ENCODE measurements at places on chromosomes 5 and 9. TPM values are rescaled to one million over a fixed set of nuclear protein-coding genes. Genes with fewer than 3 reads are reported as not detected.

DNA sequence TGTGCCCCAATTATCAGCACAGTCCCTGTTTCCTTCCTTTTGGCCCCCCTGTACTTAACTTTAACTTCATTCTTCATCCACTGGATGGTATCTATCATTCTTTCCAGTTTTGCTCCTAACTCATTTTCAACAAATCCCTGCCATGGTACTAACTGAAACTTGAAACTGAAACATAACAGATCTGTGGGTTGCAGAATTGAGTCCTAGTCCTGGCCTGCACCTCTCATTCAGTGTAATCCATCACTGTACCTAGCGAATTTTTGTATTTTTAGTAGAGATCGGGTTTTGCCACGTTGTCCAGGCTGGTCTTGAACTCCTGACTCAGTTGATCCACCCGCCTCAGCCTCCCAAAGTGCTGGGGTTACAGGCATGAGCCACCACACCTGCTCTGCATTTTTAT, 15.3 kb upstream of the PIK3R1 start:
- DNase-seq: no peak

DNA sequence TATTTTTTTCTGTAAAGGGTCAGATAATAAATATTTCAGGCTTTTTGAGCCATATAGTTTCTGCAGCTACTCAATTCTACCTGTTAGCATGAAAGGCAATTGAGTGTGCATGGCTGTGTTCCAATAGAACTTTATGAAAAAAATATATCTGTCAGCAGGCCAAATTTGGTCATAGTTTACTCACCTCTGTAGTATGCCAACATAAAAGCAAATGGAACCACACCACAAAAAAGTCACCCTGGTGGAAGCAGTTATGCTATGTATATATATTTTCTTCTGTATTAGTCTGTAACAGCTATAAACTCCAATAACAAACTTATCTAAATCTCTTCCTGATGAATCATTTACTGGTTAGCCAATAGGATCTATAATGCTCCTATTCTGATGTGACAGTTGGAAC, 3.4 kb downstream of the SLC38A9 start:
- no peak for DNase-seq

- no peak for DNase-seq
These were observed 568.7 kb upstream of the KLF4 start for GRCh38 chr9:108058135-108058814.

The CAMK4 gene
- 80.7 TPM for total RNA-seq

DNA sequence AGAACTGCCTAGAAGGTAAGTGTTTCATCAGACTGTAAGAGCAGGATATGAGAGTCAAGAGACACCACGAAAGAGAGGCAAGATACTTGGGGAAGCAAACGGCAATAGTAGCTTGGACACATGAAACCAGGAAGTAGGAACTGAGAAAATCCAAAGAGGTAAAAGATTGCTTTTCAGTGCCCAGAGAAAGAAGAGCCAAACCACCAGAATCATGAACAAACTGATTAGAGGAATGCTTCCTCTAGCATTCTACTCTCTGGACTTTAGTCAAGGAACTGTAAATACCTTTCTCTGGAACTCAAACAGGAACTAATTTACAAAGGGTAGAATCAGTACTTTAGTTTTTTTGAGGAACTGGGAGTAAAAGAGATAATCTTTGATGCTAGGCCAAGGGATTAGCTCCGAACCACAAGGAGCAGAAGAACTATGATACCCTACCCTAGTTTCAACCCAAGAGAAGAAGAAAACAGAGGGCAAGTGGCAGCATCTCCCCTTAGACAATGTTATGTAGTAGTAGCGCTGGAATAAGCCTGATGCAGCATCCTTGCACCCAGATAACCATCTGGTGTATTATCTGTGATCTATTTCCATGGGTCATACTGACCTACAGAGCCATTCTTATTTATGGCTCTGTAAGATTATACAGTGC, 41.3 kb downstream of the EFCAB9 start:
- DNase-seq: no peak

The IL4 gene
- total RNA-seq: 0.72 TPM

The ADAMTS6 gene
- total RNA-seq: 1.1 TPM

DNA sequence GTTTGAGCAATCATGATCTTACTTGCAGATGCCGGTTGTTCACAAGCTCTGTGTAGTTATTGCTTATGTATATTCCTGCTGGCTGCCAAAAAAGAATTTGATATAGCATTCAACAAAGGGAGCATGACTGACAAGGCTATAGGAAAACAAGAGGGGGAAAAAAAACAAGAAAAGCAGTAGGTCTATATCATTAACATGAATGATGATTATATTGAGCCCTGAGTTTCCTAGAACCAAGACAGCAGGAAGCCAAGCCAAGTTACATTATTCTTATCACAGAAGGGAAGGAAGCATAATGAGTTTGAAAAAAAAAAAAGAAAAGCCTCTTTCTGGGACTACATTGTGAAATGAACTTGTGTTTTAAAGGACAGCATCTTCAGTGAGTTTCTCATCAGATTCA, 41.0 kb downstream of the TSTD2 start:
- DNase-seq: no peak

DNA sequence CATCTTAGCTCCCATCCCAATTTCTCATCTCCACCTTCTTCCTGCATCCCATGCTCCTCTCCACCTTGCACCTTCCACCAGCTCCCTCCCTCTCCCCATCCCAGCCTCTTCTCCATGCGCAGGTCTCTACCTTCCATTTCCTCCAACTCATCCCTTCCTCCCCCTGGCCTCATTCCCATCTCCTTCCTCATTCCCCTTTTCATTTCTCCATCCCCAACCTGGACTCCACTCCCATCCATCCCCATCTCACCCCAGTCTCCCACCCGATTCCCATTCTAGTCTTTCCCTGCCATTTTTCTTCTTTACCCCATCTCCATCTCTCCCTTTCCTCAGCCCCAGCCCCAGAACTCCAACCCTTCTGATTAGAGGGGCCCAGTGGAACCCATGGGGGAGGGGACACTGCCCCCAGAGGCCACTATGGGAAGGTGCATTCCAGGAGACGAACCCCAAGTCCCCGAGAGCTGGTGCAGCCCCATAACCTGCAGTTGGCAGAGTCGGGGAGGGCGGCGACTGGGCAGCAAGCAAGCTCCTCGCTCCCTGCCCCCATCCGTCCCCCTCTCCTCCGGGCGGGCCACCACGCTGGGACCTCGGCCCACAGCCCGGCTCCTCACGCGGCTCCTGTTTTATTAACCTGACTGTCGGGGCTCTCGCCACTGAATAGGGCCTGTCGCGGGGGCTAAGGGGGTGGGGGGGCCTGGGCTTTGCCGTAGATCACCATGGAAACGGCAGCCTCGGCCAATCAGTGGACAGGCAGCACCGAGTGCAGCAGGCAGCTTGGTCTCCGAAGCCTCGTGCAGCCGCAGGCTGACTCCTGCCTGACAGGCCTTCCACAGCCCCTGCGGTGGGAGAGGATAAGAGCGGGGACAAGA, 66.7 kb downstream of the PCDH1 start:
- DNase-seq: peak; percentile 49

- peak; percentile 3 for DNase-seq
These were observed 188.5 kb upstream of the GRAMD2B start for GRCh38 chr5:126234563-126235195.

- DNase-seq: no peak
These were observed 390.7 kb upstream of the PCSK5 start for GRCh38 chr9:75499812-75500211.

The FIBCD1 gene
- total RNA-seq: not detected

DNA sequence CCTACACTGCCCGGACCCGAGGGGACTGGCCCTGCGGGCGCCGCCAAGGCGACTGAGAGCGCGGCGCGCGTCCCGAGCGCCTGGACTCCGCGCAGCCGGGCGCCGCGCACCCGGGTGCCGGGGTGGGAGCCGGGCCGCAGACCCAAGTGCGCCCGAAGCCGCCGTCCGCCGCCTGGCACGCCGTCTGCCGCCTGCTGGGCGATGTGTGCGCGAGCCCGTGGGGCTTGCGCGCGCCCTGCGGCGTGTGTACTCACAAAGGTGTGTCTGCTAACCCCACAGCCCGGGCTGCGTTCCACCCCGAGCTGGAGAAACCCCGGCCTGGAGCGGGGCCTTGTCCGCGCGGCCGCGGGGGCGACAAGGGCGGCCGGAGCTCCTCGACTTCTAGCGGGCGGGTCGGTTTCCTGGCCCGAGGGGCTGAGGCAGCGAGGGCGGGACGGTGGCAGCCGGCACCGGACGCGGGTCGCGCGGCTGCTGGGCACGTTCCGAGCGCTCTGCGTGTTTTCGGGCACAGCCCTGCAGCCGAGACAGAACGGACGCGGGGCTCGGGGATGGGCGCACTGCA, 1.1 kb upstream of the ZSWIM6 start:
- peak; percentile 73 for DNase-seq

DNA sequence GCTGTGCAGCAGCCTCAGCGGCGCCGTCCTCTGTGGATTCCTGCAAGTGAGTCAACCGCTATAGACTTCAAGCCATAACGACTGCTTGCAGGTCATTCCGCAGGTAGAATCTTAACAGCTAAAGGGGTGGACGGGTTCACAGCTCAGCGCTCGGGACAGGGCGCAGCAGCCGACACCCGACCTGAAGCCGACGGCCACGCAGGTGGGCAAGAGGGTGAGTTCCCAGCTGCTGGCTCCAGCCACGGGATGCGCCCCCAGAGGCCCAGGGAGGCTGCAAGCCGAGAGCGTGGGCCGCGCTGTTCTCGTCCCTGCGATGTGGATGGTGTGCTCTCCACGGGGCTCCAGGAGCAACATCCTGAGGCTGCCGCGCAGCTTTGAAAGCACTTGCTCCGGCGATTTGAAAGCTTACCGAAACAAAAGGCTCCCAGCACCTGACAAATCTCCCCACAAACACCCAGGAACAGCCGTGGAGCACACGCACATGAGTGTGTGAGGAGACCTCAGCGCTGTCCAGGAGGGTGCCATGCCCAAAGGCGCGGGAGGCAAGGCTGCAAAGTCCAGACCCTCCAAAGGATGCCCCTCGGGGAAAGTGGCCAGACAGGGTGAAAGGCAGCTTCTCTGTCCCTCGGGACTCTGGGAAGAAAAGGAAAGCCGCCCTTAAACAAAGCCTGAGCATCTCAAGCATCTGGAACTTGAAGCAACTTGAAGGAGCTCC, 48.7 kb downstream of the EXD3 start:
- DNase-seq: no peak

Measured in activated CD8-positive, alpha-beta T cell treated with anti-CD3 and anti-CD28 coated beads for 36 hours (primary cell).